ENCODE measurements at places on chromosomes 4 and X.

DNA sequence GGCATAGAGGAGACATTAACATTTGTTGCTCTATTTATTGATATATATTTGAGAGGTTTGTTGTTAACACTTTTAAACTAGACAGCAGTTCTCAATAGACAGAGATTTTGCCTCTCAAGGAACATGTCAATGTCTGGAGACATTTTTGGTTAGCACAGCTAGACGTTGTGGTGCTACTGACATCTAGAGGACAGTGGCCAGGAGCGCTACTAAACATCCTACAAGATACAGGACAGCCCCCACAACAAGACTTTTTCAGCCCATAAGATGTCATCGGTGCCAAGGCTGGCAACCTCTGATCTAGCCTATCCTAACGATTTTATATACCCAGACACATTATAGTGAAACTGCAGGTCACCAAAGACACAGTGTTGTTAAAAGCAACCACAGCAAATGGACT, 18.4 kb upstream of the CTSO start:
- DNase-seq, result no peak

DNA sequence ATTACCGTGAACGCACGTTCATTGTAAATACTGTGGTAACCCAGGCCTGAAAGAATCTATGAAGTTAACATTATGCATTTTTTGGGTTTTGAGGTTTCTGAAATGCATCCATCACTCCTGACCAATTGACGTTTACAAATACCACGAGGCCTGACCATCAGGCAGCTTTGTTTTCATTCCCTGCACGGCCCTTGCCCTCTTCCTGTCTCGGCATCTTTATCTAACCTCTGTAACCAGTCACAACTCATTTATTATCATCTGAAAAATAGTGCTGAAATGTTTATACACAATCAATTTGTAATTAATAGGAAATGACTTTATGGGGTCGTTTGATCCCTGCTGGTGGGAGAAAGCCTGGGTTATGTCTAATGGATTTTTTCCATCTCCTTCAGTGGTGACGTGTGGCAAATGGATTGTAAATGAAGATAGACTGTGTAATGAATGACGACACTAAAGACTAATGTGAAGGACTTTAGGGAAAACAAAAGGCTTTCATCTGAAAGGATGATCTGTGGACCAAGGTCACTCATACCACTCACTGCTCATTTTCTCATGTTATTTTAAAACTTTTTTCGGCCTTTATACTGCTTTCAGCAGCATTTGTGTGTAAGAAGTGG, 102.7 kb upstream of the SORBS2 start:
- no peak for DNase-seq

GRCh38 chrX:91434351-91435168, at the start of gene PABPC5:
Gene PABPC5 (plus strand): TSS chrX:91434839. CDS start chrX:91435578, 739 bp downstream.
- DNase-seq, result no peak

GRCh38 chrX:77415161-77415560, 32.0 kb upstream of the FGF16 start:
- no peak for DNase-seq

DNA sequence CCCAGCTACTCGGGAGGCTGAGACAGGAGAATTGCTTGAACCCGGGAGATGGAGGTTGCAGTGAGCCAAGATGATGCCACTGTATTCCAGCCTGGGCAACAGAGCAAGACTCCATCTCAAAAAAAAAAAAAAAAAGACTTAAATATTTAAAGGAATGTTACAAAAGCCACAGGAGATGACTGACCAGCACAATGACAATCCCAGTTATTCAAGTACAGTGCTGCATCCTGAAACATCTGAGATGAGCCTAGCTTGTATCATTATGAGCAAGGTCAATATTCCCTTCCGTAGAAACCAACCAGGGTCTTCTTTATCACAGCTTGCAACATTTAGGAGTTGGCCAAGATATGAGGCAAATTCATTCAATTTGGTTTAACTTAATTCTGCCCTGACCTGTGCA, 38.6 kb downstream of the LNX1 start:
- no peak for DNase-seq

- DNase-seq, result no peak
Observed at GRCh38 chr4:55503169-55503568, 43.5 kb downstream of the CLOCK start.

GRCh38 chr4:184440595-184441358, 33.6 kb downstream of the IRF2 start:
- no peak for DNase-seq

DNA sequence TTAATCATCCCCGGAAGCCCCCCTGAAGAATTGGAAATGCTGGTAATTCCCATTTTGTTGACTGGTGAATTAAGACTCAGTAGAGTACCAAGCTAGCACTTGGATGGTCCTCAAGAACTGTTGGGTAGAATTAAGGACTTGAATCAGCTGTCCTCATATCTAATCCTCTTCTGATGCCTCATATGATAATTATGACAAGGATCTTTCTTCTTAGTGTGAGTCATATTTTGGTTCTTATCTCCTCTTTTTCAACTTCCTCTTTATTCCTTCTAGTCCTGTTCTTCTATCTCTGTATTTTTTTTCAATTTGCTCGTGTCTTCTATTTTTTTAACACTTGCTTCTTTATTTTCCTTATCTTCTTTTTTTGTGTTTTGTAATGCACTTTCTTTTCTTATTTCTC, 206.3 kb upstream of the ANXA3 start:
- no peak for DNase-seq

- DNase-seq, result no peak
Observed at GRCh38 chrX:130084631-130085237, 25.6 kb downstream of the ELF4 start.

- DNase-seq, result no peak
Observed at GRCh38 chr4:169234137-169234855, 36.5 kb downstream of the SH3RF1 start.

DNA sequence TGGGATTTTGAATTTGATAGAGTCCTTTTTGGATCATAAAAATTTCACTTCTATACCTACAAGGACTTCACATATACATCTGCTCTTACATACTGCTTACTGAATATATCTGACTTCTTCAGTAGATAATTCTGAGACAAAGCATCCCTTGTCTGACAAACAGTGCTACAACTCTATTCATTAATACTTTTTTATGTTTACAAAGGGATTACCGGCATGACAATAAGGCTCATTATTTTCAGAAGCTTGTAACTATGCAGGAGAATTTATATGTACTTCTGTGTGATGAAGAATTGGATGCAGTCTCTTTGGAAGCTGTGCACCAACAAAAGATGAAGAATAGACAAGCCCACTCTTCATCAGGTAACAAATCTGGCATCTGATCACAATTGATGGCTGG, 1070.3 kb downstream of the STIM2 start:
- no peak for DNase-seq

GRCh38 chr4:119310826-119311225, 11.1 kb downstream of the FABP2 start:
- no peak for DNase-seq

GRCh38 chr4:142698552-142698951, 147.5 kb downstream of the INPP4B start:
- no peak for DNase-seq

DNA sequence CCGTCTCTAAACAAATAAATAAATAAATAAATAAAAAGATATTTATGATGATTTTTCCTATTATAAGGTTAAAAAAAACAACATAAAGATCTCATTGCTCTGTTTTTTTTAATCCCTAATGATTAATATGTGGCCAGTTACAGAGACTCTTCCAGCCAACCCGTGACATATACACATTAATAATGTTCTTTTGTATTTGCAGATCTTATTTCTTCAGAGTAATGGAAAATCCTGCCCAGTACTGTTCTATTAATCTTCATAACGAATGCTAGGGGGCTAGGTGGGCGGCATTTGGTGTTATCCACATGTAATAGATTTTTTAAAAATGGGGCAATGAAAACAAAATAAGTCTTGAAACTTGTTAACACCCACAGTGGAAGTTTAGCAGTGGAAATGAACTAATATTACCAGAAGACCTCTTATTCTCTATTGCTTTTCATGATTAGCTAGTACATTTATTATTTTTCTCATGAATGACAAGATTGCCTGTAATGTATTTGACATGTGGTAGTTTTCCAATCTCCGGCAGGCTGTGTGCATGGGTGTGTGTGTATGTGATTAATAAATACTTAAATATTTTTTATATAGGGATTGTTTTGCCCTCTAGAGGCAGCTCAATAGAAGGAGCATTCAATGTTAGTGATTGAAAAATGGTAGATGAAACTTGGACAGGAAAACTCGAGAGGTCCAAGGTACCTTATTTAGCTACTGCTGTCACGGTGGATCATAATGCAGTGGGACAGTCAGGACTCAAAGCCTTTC, 457.4 kb downstream of the IL1RAPL1 start:
- no peak for DNase-seq

DNA sequence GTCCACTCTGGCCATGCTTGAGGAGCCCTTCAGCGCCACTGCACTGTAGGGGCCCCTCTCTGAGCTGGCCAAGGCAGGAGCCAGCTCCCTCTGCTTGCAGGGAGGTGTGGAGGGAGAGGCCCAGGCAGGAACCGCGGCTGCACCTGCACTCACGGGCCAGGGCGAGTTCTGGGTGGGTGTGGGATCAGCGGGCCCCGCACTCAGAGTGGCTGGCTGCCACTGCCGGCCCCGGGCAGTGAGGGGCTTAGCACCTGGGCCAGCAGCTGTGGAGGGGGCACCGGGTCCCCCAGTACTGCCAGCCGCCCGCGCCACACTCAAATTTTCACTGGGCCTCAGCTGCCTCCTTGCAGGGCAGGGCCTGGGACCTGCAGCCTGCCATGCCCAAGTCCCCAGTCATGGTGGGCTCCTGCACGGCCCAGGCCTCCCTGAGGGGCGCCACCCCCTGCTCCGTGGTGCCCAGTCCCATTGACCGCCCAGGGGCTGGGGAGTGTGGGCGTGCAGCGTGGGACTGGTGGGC, 347.2 kb upstream of the SPOCK3 start:
- no peak for DNase-seq

GRCh38 chrX:12798601-12799000, 7.4 kb downstream of the PRPS2 start:
- DNase-seq, result no peak

GRCh38 chr4:102493794-102494193, 7.4 kb upstream of the NFKB1 start:
- DNase-seq, result no peak

DNA sequence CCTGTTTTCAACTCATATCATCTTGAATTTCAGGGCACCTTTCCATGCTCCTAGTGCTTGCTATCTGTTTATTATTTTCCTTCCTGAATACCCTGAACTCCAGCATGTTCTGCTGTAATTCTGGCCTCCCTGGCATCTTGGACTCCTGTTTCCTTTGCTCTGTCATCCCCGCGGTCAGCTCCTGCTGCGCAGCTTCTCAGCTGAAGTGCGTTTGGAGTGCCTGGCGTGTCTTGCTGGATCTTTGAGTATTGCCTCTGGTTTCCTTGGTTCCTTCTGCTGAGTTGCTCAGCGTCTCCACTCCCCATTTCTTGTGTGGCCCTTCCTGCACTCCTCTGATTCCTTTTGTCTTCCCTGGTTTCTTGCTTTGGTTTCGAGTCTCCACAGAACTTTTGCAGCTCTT, 84.4 kb downstream of the HTT start:
- no peak for DNase-seq

- no peak for DNase-seq
Observed at GRCh38 chrX:102976793-102977495, 39.9 kb downstream of the RAB40AL start.

GRCh38 chr4:48307528-48307927, 33.8 kb upstream of the SLAIN2 start:
- no peak for DNase-seq

DNA sequence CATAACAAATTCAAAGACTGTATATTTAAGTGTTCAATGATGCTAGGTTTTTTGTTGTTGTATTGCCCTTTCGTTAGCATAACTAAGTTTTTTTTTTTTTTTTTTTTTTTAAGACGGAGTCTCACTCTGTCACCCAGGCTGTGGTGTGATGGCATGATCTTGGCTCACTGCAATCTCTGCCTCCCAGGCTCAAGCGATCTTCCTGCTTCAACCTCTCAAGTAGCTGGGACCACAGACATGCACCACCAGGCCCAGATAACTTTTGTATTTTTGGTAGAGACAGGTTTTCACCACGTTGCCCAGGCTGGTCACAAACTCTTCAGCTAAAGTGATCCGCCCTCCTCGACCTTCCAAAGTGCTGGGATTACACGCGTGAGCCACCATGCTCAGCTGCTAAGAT, 7.0 kb downstream of the SH3BGRL start:
- DNase-seq, result no peak

- DNase-seq, result no peak
Observed at GRCh38 chr4:149187726-149188125, 627.9 kb downstream of the IQCM start.

DNA sequence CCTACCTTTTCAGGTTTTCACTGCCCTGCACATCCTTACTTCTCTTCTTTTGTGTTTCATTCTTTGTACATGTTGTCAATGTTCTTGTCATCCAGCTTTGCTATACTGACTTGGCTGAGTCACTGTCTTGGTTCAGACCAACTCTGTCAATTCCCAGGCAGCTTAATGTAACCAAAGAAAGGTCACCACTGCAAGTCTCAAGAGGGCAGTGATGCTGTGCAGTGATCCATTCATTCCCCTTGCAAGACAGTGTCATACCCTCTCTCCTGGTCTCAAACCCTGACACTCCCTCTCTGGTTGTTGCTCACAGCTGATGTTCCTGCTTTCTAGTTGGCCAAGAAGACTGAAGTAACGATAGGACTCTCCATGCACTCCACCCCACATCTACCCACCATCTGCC, 17.5 kb downstream of the RAB39B start:
- DNase-seq, result no peak

GRCh38 chrX:153764786-153765137, 713 bp downstream of the PLXNB3 start:
- no peak for DNase-seq

DNA sequence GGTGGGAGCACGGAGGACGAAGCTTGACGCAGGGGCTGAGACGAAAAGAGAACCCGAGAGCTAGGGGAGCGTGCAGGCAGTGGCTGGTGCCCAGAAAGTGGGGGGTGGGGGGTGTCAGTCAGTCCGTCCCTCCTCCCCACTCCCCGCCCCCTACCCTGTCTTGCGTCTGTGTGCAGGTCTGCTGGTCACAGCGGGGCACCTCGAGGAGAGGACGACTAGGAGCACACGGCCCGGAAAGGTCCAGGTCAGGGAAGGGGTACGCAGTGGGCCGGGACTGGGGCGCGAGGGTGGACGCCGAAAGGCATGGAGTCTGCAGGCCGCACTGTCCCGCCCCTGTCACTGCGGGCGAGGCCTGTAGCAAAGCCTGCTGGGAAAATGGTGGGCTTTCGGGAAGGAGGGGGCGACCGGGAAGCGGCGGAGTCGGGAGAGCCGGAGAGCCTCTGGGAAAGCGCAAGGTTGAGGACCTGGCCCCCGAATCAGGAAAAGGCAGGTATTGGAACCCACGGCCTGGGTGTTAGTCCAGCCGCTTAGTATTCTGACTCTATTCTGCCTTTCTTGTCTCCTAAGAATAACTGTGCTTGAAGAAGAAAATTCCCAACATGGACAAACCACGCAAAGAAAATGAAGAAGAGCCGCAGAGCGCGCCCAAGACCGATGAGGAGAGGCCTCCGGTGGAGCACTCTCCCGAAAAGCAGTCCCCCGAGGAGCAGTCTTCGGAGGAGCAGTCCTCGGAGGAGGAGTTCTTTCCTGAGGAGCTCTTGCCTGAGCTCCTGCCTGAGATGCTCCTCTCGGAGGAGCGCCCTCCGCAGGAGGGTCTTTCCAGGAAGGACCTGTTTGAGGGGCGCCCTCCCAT, 769 bp downstream of the TCEAL1 start:
- DNase-seq, result no peak

All from stimulated activated effector memory CD8-positive, alpha-beta T cell treated with anti-CD3 and anti-CD28 coated beads, Interleukin-12 subunit alpha, Interleukin-12 subunit beta, amount 100 ng/mL, for 72 hours (primary cell).